ENCODE measurements at places on chromosomes 5 and 9. TPM values are rescaled to one million over a fixed set of nuclear protein-coding genes. Genes with fewer than 3 reads are reported as not detected.

The ABHD17B gene
- total RNA-seq: 11.7 TPM

GRCh38 chr9:95496687-95497086, 20.1 kb downstream of the PTCH1 start:
- no peak for ATAC-seq

The GOLM1 gene
- total RNA-seq: 7.7 TPM

The QRFP gene
- total RNA-seq: not detected

- ATAC-seq: no peak
Observed at GRCh38 chr5:117220730-117221129, 646.1 kb upstream of the SEMA6A start.

GRCh38 chr9:122204055-122204454, 24.7 kb downstream of the LHX6 start:
- ATAC-seq: no peak
